ENCODE measurements at places on chromosomes 11 and 22.

DNA sequence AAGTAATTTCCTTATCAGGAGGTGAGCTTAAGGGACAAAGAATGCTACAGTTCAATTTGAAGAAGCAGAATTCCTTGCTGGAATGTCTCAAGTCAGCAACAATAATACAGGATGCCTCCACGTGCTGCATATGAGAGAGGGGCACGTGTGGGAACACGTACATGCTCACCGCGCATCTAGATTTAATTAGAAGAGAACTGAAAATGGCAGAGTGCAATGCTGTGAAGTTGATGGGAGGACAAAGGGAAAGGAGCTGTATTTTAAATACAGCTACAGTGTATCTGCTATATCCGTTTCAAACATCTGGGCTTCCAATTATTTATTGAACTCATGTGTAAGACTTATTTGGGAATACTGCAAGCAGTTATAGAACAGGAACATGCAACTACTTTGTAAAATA lies 328.7 kb downstream of the SOX6 start:
- no peak for DNase-seq

- DNase-seq: no peak
These were observed 2.1 kb downstream of the C11orf16 start for GRCh38 chr11:8930456-8931175.

- no peak for DNase-seq
These were observed 5.3 kb upstream of the CDC42BPG start for GRCh38 chr11:64849598-64850356.

- DNase-seq: no peak
These were observed 274.6 kb downstream of the BUD13 start for GRCh38 chr11:116498161-116498560.

GRCh38 chr11:27473017-27473406 lies 422 bp upstream of the LGR4 start:
- DNase-seq: no peak

DNA sequence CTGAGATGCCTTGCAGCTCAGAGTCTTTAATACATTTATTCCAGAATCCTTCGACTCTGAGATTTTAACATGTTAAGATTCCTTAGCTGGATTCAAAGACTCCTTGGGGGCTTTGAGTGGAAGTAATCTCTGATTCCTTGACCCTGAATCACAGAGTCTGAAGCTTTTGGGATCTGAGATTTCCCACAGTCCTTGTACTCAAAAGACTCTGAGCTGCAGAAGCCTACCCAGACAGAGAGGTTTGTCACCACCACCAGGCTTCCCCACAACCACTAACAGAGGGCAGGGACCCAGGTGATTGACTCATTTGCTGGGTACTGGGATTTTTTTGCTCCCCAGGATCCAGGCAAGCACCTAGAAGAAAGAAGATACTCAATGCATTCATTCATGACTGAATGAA lies 1.4 kb upstream of the SERPINH1 start:
- DNase-seq: no peak

GRCh38 chr11:59289356-59290181 lies 69.1 kb upstream of the OR5AN1 start:
- DNase-seq: no peak

GRCh38 chr11:130550150-130550549 lies 101.7 kb downstream of the ADAMTS15 start:
- DNase-seq: no peak

DNA sequence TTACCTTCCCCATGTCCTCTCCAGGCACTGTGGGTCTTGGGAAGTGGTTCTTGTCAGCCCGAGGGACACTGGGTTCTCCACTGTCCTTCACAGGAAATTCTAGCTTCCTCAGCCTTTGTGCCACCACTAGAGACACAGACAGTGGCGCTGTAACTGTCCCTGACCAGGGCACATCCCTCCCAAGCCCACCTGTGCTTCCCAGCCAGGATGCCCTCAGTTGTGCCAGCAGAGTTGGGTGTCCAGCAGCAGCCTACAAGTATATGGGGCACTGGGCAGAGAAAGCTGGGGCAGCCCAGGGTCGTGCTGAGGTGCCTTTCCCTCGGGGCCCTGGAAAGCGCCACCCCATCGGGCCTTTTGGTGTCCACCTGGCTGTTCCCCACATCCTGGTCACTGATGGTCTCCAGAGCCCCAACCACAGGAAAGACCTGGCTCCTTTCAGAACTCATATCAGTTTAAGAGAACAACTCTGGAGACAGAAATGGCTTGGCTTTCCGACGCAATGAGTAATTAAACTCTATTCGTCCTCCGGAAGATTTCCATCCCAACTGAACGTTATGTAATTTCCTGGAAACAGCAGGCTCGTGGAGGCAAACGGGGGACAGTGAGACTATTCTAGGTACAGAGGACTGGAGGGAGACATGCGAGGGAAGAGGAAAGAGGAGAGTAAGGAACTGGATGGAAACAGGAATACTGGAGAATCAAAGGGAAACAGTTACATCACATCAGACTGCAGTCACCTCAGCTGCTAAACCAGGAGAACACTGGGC lies 28.6 kb downstream of the PPP2R1B start:
- DNase-seq: no peak

- DNase-seq: no peak
These were observed 70.9 kb upstream of the CLMP start for GRCh38 chr11:123265951-123266350.

DNA sequence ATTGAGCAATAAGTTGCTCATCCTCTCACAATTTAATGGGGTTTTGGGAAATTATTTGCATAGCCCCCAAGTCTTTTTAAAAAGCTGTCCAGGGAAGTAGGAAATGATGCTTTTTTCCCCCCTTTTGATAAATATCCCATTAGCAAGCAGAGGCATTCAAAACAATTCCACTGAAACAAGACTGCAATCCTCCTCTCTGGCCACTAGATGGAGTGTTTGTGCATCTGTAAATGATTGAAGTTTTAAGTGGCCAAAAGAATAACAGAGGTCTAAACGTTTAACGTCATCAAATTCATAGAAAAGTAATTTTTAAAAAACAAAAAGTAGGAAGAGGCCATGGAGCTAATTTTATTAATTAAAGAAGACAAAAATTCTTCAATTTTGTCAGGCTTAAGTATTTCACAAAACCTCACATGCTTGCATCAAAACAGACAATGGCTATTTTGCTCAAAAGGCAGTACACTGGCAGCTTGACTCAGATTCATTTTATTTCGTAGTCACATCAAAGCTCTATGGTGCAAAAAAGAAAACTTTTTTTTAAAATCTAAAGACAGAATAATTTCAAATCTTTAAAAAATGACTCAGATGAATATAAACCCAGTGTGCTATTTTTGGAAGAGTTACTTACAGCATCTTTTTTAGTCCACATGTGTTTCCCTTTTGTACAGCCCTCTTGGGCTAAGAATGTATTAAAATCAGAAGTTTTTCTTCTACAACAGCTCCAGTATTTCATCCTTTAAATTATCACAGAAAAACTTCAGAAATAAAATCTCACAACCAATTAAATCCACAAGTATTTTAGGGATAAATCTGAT lies 17.8 kb downstream of the CHORDC1 start:
- no peak for DNase-seq

DNA sequence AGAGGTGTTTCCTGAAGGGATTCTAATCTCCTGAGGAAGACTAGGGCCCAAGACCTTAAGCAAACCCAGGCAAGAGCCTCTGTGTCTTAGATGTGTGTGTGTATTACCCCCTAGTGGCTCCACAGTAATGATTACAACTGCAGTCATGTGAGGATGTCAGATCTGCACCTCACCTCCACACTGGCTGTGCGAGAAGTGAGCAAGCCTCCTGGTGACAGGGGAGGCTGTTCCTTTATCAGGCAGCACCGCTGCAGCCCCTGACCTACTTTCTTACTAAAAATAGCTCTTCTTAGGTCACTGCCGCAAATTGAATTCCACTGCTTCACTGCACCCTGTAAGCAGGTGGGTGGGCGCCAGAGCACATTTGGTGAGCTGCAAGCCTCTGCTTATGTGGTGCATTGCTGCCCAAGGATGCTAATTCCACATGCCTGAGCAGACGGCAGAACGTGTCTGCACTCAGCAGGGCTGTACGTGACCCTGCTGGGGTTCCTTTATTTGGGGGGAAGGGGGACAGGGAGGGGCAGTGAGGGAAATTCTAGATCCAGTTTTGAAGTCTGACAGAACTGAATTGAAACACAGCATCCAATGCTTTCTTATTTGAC lies 112.4 kb downstream of the KCNC1 start:
- DNase-seq: no peak

DNA sequence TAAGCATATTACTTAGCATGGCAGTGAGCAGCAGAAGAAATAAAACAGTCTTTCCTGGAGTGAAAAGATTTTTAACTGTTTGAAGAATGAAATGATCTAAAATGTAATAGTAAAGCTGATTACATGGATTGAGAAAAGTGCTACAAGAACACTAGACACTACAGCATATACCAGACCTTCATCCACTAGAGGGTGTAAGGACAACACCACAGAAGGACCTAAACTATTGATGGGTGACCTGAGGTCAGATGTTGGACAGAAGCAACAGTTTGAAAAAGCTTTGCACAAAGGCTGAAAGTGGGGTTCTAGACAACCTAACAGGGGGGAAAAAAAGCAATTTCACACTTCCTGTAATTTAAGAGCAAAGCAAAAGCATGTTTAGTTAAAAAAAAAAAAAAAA lies 97.7 kb downstream of the RBFOX2 start:
- DNase-seq: no peak

GRCh38 chr11:18012122-18012905 lies 533 bp downstream of the SERGEF start:
- DNase-seq: no peak

DNA sequence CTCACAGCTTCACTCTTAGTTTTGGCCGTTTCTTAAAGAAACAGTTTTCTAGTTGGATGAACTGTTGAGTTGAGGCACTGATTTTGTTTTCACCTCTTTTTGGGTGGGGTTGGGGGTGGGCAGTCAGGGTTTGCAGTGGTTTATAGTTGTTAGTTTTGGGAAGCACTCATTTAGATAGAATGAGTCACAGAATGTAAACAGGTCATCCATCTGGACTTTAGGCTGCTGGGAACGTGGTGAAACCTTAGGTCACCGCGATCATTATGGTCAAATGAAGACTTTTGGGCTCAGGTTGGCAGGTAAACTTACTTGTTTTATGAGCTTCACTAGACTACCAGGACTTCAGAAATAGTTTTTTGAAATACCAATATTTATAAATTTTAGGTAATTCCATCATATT lies 48.4 kb downstream of the CSTPP1 start:
- no peak for DNase-seq

DNA sequence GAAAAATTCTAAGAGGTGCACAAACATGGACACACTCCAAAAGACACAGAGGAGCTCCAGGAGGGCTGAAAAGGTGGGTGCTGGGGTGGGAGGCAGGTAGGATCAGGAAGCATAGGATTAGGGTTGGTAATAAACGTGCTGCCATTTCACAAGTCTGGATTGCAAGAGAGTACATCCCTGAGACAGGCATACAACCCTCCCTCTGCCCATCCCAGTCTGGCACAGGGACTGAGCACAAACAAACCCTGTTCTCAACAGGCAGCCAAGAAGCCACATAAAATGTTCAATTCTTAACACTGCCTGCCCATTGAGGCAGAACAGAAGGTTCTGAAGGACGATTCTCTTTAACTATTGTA lies 18.5 kb downstream of the SLC35F2 start:
- no peak for DNase-seq

GRCh38 chr11:47216121-47216798 lies 1.5 kb downstream of the DDB2 start:
- peak; percentile 59 for DNase-seq

- DNase-seq: no peak
These were observed 34.1 kb downstream of the LIF start for GRCh38 chr22:30212363-30212995.

- no peak for DNase-seq
These were observed 415.3 kb upstream of the CADM1 start for GRCh38 chr11:115919341-115920091.

- no peak for DNase-seq
These were observed 7.4 kb downstream of the DUSP8 start for GRCh38 chr11:1564535-1565172.

DNA sequence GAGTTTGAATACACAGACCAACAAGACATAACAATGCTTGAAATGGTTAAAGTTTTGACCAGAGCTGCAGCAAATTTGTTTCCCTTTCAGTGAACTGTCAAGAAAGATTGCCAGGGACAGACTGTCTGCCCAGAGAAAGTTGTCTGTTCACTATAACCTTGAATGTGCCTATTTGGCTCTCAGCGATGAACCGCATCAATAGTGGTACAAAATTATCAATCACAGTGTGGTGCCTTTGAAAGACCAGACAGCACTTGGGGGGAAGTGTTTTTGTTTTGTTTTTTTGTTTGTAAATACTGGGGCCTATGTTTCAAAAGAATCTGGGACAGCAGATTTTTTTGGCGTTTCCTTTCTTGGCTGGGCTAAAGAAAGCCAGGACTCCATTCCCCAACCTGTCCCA lies 123.1 kb downstream of the CD44 start:
- no peak for DNase-seq

Measured in activated naive CD4-positive, alpha-beta T cell treated with anti-CD3 and anti-CD28 coated beads, Interleukin-2, amount 50 U/mL, for 72 hours (primary cell).